Osteocyte (in vitro differentiated cells): ENCODE measurements at places on chromosomes 7 and 10. TPM values are rescaled to one million over a fixed set of nuclear protein-coding genes. Genes with fewer than 3 reads are reported as not detected.

MGMT gene
- 17.0 and 20.8 TPM in 2 replicates for total RNA-seq

DNA sequence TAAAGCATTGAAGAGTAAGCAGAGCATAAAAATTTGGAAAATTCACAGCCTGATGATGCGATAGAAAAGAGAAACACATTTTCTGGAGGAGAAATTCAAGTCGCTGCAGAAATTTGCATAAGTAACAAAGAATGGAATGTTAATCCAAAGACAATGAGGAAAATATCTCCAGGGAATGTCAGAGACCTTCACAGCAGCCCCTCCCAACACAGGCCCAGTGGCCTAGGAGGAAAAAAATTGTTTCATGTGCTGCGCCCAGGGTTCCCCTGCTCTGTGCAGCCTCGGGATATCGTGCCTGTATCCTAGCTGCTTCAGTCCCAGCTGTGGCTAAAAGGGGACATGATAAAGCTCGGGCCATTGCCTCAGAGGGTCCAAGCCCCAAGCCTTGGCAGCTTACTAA is 206.8 kb downstream of the TPK1 start:
- DNase-seq, result no peak
- no peak overlapping the region for H3K4me3 ChIP-seq
- H3K27me3 ChIP-seq, result no peaks in the 10 kb centered on the region
- H3K36me3 ChIP-seq, result no peaks in the 10 kb centered on the region
- H3K4me1 ChIP-seq, result no peaks in the 10 kb centered on the region
- H3K27ac ChIP-seq, result no peak overlapping the region

DNA sequence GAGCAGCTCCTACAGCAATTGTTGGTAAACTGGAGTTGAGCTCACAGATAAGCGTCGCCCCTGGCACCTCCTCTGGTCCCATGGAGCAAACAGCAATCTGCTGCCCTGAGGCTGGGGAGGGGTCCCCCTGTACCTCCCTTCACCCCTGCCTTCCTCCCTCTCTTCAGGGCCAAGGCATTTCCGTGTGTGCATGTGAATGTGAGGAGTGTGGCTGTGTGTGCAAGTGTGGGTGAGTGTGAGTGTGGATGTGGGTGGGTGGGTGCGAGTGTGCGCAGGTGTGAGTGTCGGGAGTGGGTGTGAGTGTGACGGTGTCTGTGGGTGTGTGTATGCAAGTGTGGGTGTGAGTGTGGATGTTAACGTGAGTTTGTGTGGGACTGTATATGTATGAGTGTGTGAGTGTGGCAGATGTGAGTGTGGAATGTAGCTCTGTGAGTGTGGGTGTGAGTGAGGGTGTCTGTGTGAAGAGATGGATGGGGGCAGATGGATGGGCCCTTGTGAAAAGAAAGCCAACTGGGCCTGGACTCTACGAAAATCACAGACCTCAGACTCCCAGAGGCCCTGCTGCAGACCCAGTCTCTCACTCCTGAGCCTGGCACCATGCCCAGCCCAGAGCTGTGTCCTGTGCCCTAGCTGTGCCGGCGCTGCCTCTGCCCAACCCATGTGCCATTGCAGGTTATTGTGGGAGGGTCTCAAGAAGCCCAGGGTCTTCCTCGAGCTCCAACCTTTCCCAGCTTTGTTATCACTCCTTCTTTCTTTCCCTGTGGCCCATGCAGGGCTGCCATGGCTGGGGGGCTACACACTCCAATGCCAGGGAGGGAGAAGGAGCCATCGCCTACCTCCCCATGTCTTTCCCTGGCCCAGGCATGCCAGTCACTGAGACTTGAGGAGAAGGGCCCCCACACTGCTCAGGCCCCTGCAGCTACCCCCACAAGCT is 73.9 kb downstream of the GRID1 start:
- H3K4me3 ChIP-seq, result no peak overlapping the region
- peak; percentile 83 for DNase-seq
- no peaks in the 10 kb centered on the region for H3K27me3 ChIP-seq
- no peaks in the 10 kb centered on the region for H3K4me1 ChIP-seq
- H3K36me3 ChIP-seq, result no peaks in the 10 kb centered on the region

GRCh38 chr10:5890452-5890915 is 441 bp downstream of the FBH1 start:
- H3K27me3 ChIP-seq, result no peaks in the 10 kb centered on the region
- peaks cover 42% of the 10 kb centered on the region for H3K4me1 ChIP-seq
- no peak for DNase-seq

PCDH15 gene
- 2.6 and 3.0 TPM in 2 replicates for total RNA-seq

CPA1 gene
- not detected in 2 replicates for total RNA-seq

GRCh38 chr7:118312051-118312450 is 87.5 kb downstream of the ANKRD7 start:
- H3K27ac ChIP-seq, result no peak overlapping the region
- H3K36me3 ChIP-seq, result no peaks in the 10 kb centered on the region
- no peak for DNase-seq

CNPY1 gene
- not detected in 2 replicates for total RNA-seq

- no peak for DNase-seq
- peaks cover 5% of the 10 kb centered on the region for H3K36me3 ChIP-seq
- no peak overlapping the region for H3K4me3 ChIP-seq
Measured at GRCh38 chr7:4021413-4021812, 660.7 kb upstream of the FOXK1 start.

CACNB2 gene
- total RNA-seq, result 0.43 TPM in 1 of 2 replicates, not detected in the other

- no peak for DNase-seq
- H3K4me1 ChIP-seq, result peaks cover 39% of the 10 kb centered on the region
- no peak overlapping the region for H3K4me3 ChIP-seq
- H3K36me3 ChIP-seq, result no peaks in the 10 kb centered on the region
- no peaks in the 10 kb centered on the region for H3K27me3 ChIP-seq
Measured at GRCh38 chr10:69835875-69836730, 34.4 kb downstream of the COL13A1 start.

GRCh38 chr10:23150091-23150490 is 42.0 kb upstream of the PTF1A start:
- no peaks in the 10 kb centered on the region for H3K36me3 ChIP-seq
- peaks cover 4% of the 10 kb centered on the region for H3K27me3 ChIP-seq
- no peak overlapping the region for H3K4me3 ChIP-seq
- H3K27ac ChIP-seq, result no peak overlapping the region
- no peak for DNase-seq

DNA sequence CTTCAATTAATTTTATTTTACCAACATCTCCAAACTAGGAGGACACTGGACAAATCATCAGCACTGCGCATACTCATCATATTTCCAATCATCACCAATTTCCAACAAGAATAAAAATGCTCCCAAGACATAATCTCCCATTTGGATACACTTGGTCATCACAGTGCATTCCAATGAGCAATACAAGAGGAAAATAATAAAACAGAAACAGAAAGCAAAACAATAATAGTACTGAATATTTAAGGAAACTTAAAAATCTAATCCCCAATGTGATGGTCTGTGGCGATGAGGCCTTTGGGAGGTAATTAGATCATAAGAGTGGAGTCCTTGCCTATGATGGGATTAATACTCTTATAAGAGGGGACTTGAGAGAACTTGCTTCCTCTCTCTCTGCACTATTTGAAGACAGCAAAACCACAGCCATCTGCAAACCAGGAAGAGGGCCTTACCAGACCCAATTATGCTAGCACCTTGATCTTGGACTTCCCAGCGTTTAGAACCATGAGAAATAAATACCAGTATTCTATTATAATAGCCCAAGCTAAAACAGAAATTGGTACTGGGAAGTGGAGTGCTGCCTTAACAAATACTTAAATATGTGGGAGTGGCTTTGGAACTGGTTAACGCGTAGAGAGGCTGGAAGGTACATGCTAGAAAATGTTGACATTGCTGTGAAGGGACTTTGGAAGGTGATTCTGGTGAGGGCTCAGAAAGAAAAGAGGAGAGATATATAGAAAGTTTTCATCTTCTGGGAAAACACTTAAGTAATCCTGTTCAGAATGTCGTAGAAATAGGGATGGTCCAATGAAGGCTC is 91.5 kb downstream of the JAZF1 start:
- DNase-seq, result no peak
- no peak overlapping the region for H3K27ac ChIP-seq
- no peak overlapping the region for H3K4me3 ChIP-seq

- H3K27ac ChIP-seq, result no peak overlapping the region
- peak; percentile 49 for DNase-seq
- no peaks in the 10 kb centered on the region for H3K27me3 ChIP-seq
- H3K36me3 ChIP-seq, result no peaks in the 10 kb centered on the region
Measured at GRCh38 chr10:131648386-131649020, 252.3 kb upstream of the PPP2R2D start.

- no peaks in the 10 kb centered on the region for H3K27me3 ChIP-seq
- H3K36me3 ChIP-seq, result no peaks in the 10 kb centered on the region
- no peak overlapping the region for H3K4me3 ChIP-seq
- no peak for DNase-seq
Measured at GRCh38 chr7:81525841-81526240, 244.0 kb downstream of the HGF start.

DNA sequence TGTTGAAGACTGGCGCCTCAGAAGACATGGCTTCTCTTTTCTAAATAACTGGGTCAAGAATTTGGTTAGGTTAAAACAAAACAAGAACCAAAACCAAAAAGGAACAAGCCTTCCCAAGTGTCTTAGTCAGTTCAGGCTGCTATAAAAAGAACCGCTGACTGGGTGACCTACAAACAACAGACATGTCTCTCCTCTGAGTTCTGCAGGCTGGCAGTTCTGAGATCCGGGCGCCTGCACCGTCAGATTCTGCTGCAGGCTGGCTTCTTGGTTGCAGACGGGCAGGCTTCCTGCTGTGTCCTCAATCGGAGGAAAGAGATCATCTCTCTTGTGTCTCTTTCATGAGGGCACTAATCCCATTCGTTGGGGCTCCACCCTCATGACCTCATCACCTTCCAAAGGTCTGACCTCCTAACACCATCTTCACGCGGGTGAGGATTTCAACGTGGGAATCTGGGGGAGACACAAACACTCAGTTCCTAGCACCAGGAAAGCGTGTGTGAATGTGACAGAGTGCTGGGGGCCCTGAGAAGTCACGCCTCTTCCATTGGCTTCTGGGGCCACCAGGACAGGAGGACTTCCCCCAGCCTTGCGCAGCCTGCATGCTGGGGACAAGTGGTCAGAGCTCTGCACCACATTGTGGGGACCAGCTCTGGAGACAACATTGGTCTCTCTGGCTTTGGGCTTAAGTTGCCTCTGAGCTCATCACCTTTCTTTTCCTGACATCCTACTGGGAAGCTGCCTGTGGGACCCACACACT is 63.1 kb downstream of the ASB13 start:
- no peak overlapping the region for H3K4me3 ChIP-seq
- no peak overlapping the region for H3K27ac ChIP-seq
- no peak for DNase-seq
- H3K36me3 ChIP-seq, result no peaks in the 10 kb centered on the region
- no peaks in the 10 kb centered on the region for H3K27me3 ChIP-seq
